ENCODE measurements at places on chromosomes 6 and 20.
A peak's percentile ranks its signal among the peaks of the same experiment; 100 is the strongest.

- no peak for DNase-seq
Measured at GRCh38 chr20:36446557-36446956, 94.8 kb upstream of the MYL9 start.

DNA sequence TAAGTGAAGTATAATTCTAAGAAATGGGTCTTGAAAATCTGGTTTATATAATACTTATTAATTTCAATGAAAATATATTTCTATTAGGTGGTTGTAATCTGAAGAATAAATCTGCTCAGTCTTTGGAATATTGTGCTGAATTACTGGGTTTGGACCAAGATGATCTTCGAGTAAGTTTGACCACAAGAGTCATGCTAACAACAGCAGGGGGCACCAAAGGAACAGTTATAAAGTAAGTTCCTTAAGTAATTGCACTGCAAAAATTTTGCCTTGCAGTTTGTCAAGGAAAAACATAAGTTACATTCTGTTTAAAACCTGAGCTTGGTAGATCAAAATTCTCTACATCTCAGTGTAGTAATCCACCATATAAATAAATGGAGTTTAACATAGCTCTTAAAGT lies 106.0 kb downstream of the MYO6 start:
- DNase-seq = peak; percentile 23

DNA sequence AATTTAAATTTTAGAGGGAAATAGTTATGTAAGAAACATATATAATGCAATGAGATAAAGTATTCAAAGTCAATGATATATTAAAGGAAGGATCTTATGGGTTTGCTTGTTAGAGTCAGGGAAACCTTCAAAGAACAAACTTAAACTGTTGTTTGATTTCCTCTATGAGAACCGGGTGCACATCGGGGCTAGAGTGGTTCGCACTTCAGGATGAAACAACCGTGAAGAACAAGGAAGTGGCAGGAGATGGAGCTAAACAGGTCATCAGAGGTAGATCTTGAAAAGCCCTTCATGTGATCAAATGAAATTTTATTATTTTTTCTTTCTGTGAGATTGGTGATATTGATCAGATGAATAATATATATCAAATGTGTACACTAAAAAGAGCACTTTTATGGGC lies 951.9 kb upstream of the FLRT3 start:
- no peak for DNase-seq

DNA sequence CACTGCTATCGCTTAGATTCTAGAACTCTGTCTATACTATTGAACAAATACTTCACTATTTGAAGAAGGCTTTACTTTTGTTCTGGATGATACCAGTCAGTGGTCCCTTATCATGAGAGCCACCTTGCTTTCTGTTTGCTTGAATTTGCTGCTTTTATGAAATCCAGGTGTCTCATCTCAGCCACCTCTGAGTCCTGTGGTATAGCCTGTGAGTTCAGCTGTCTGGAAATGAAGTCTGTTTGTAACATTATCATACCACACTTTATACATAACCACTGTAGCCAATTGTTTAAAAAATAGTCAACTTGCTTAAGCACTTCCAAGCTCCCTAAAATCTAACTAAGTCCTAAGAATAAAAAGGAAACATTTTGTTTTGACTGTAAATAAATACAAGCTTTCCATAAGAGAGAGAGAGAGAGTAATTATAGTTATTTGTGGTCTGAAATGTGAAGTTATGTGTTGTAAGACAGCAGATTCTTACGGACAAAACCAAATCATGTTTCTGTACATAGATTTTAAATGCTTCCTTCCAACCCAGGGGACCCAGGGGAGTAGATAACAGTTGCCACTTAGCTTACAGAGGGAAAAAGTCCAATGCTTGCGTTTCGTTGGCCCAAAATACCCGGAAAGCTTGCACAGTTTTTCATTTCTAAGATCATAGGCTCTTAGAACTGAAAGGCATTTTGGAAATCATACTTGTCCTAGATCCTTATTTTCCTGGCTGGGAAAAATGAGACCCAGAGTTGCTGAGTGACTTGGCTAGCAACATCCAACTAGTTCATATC lies 1107.8 kb upstream of the FLRT3 start:
- no peak for DNase-seq

- DNase-seq = peak; percentile 17
Measured at GRCh38 chr6:118860880-118861279, 33.1 kb upstream of the ASF1A start.

Measured in WTC11 (cell line).